CD8-positive, alpha-beta memory T cell (primary cell): ENCODE measurements at places on chromosomes 5 and 9. TPM values are rescaled to one million over a fixed set of nuclear protein-coding genes. Genes with fewer than 3 reads are reported as not detected.

The NMUR2 gene
- total RNA-seq: not detected

The NTNG2 gene
- 2.0 TPM for total RNA-seq

The KLHL9 gene
- 16.0 TPM for total RNA-seq

GRCh38 chr5:1660001-1660400 lies 136.2 kb upstream of the LPCAT1 start:
- no peaks in the 10 kb centered on the region for H3K4me1 ChIP-seq
- DNase-seq: no peak
- H3K27me3 ChIP-seq: no peaks in the 10 kb centered on the region
- H3K4me3 ChIP-seq: no peak overlapping the region
- H3K36me3 ChIP-seq: no peaks in the 10 kb centered on the region

DNA sequence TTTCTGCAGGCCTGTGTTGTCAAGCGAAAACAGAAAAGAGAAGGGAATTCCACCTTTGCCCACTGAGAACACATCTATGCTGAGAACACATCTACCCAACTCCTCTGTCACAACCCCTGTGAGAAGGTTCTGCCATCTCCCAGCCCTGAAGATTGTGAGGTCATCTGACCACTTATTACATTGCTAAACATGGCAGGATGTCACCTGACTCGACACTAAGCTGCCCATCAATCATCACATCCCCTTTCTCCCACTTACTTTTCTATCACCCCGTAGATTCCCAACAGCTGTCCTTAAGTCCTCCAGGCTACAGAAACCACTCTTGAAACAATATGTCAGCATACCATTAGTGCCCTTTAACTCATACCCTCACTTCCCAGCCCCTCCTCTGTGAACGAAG lies 64.2 kb upstream of the PRSS3 start:
- DNase-seq: no peak
- H3K36me3 ChIP-seq: no peaks in the 10 kb centered on the region
- no peaks in the 10 kb centered on the region for H3K27me3 ChIP-seq
- H3K4me1 ChIP-seq: no peaks in the 10 kb centered on the region

DNA sequence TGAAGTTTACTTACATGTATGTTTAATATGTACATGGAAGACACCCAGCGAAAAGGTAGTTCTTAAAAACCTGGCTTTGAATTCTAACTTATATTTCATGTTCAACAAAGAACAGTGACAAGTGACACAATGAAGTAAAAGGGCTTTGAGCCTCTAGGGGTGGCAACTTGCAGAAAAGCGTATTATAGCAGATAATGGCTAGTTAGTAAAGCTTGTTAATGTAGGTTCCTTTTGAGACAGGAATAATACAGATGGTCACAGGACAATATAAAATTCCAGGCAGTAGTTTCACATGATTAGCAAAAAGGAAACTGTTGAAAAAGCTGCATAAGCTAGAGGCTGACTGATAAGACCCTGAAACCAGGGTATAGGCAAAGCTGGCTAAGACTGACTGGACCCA lies 132.4 kb upstream of the FTMT start:
- H3K27me3 ChIP-seq: no peaks in the 10 kb centered on the region
- no peak overlapping the region for H3K27ac ChIP-seq
- no peak for DNase-seq
- H3K4me3 ChIP-seq: no peak overlapping the region
- no peaks in the 10 kb centered on the region for H3K4me1 ChIP-seq
- H3K36me3 ChIP-seq: no peaks in the 10 kb centered on the region

DNA sequence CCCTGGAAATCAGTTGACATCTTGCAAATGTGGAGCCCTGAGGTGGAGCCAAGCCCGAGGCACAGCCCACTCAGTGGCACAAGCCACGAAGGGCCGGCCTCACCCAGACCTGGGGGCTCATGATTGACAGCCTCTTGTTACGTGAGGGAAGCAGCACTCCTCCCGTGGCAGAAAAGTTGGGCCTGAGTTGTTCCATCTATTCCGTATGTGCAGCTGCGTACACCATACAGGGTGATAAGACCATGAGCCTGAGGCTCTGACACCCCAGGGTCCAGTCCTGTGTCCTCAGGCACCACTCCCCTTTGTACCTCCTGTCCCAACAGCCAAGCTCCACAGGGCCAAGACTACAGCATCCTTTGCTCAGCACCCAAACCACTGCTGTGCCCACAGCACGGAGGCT lies 1.9 kb upstream of the ORM2 start:
- no peaks in the 10 kb centered on the region for H3K4me1 ChIP-seq
- H3K36me3 ChIP-seq: no peaks in the 10 kb centered on the region
- no peaks in the 10 kb centered on the region for H3K27me3 ChIP-seq
- H3K27ac ChIP-seq: no peak overlapping the region
- no peak for DNase-seq

GRCh38 chr5:108661024-108661423 lies 86.7 kb upstream of the FER start:
- H3K27ac ChIP-seq: no peak overlapping the region
- H3K36me3 ChIP-seq: no peaks in the 10 kb centered on the region
- no peaks in the 10 kb centered on the region for H3K27me3 ChIP-seq
- no peak overlapping the region for H3K4me3 ChIP-seq

- H3K4me3 ChIP-seq: no peak overlapping the region
- no peaks in the 10 kb centered on the region for H3K27me3 ChIP-seq
- H3K27ac ChIP-seq: no peak overlapping the region
- DNase-seq: no peak
- no peaks in the 10 kb centered on the region for H3K36me3 ChIP-seq
- H3K4me1 ChIP-seq: no peaks in the 10 kb centered on the region
Observed at GRCh38 chr9:102975251-102975650, 19.9 kb upstream of the CYLC2 start.

- no peaks in the 10 kb centered on the region for H3K36me3 ChIP-seq
- H3K27ac ChIP-seq: no peak overlapping the region
- no peaks in the 10 kb centered on the region for H3K27me3 ChIP-seq
- DNase-seq: peak; percentile 4
Observed at GRCh38 chr9:81002242-81002641, 687.1 kb downstream of the TLE1 start.

DNA sequence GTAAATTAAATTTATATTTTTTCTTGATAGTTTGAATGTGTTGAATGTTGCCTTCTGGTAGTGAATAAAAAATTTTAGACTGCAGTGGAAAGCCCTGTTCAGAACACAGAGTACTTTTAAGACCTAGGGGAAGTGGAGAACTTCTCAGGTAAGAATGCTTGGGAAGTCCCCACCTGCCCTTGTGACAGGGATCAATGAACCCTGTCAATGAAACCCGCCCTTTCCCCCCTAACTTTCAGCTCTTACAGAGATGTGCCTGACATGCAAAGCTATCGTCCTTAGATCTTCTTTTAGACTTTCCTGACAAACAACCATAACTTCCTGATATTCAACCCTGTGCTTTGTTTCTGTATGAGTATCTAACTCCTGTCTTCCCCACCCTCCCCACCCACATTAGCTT lies 562.7 kb downstream of the TLE4 start:
- DNase-seq: no peak
- H3K4me3 ChIP-seq: no peak overlapping the region
- H3K36me3 ChIP-seq: no peaks in the 10 kb centered on the region
- H3K4me1 ChIP-seq: no peaks in the 10 kb centered on the region
- H3K27me3 ChIP-seq: no peaks in the 10 kb centered on the region
- H3K27ac ChIP-seq: no peak overlapping the region

- H3K36me3 ChIP-seq: no peaks in the 10 kb centered on the region
- no peaks in the 10 kb centered on the region for H3K27me3 ChIP-seq
- H3K27ac ChIP-seq: no peak overlapping the region
- no peak for DNase-seq
Observed at GRCh38 chr5:64229163-64229774, 63.6 kb downstream of the RNF180 start.

DNA sequence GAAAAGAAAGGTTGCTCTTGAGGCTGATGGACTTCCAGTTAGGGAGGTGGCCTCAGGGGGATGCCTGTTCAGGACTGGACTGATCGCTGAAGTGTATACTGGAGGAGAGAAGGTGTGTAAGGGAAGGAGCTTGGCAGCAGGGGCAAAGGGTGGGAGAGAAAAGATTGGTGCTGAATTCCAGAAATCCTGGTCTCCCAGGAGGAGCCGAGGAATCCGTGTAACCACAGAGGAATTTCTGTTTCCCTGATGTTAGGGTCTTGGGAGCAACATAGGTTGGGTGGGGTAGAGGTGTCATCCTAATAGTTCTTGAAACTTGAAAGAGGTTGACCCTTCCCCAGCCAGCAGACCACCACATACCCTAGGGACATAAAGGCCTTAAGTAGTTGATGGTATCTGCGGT lies 88.9 kb upstream of the PTPN3 start:
- H3K27me3 ChIP-seq: no peaks in the 10 kb centered on the region
- H3K36me3 ChIP-seq: no peaks in the 10 kb centered on the region
- no peak overlapping the region for H3K27ac ChIP-seq
- H3K4me1 ChIP-seq: no peaks in the 10 kb centered on the region
- DNase-seq: no peak
